Umbilical cord (tissue), 2 donors: ENCODE measurements at places on chromosomes 3 and 15. TPM values are rescaled to one million over a fixed set of nuclear protein-coding genes. Genes with fewer than 3 reads are reported as not detected.

TRH gene
- total RNA-seq = not detected

- no peak for DNase-seq
Measured at GRCh38 chr3:195255176-195255500, 15.8 kb downstream of the XXYLT1 start.

TMEM207 gene
- 1.2 TPM for total RNA-seq

KIF23 gene
- 17.6 TPM for total RNA-seq

DNA sequence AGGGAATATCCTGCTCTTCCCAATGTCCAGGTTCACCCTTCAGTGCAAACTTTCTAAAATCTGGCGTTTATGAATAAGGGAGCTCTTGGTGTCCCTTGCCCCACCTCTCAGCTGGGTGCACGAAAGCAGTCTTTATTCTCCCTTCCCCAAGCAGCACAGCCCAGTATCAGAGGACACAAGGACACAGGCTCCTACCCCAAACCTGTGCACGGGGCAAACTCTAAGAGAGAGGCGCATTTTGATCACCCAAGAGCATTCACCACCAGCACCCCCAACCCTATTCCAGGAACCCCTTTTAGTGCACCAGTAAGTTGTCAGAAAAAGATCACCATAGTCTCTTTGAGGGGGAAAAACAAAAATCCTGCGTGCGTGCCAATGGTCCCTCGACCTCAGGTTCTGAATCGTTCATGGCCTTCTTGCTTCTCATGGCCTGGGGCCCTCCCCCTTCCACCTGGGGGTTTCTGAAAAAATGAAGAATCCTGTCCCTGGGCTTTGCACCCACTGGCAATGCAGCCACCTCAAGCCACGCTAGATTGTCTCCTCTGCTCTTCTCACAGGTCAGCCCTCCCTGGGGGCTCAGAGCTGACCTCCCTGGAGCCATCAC lies 78.9 kb downstream of the FAM174B start:
- no peak for DNase-seq

GRCh38 chr3:128572644-128573105 lies 77.9 kb downstream of the RPN1 start:
- DNase-seq = no peak

GRCh38 chr15:32636908-32637567 lies 4.5 kb upstream of the SCG5 start:
- no peak for DNase-seq

RYR3 gene
- 11.6 TPM for total RNA-seq

GOLGA8M gene
- 1.9 TPM for total RNA-seq

P2RY13 gene
- 5.5 TPM for total RNA-seq

- DNase-seq = peak; percentile 67
Measured at GRCh38 chr15:68055224-68055705, 1.1 kb downstream of the PIAS1 start.

DNA sequence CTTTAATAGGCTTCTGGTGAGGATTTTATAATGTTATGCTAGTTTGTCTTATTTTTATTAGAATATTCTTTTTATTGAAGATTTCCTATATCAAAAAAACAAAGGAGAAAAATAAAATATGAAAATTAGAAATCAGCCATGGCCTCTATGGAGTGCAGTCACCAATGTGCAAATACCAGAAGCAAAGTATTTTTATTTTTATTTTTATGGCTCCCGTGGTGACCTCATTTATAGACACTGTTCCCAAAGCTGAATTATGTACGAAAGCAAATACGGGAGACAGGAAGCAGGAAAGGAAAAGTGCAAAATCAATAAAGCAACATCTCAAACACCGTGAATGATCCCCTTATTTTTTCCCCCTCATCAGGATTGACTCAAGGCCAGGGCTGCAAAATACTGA lies 35.1 kb downstream of the DAZL start:
- no peak for DNase-seq

ASB14 gene
- 0.24 TPM for total RNA-seq

SLCO2A1 gene
- total RNA-seq = 4.3 TPM

CELF6 gene
- 1.9 TPM for total RNA-seq

VWA5B2 gene
- total RNA-seq = 1.7 TPM

ALG1L2 gene
- total RNA-seq = not detected

GRCh38 chr15:60420203-60420716 lies 22.5 kb upstream of the ANXA2 start:
- peak; percentile 17 for DNase-seq

DPPA4 gene
- 7.5 TPM for total RNA-seq

DNA sequence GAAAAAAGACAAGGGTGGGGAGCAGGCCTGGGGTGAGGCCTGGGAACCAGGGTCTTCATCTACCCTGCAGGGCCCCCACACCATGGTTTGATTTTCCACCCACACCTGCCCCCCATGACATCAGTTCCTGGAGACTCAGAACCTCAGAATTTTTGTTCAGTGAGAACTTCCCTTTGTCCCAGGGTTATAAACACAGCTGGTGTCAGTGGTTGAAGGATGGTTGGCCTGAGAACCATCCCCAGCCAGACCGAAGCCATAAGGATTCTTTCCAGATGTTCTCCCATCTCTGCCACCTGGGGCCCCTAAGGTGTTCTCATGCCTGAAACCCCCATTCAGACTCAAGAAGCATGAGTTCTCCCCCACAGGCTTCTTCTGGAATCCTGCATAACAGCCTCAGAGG lies 16.6 kb downstream of the CCDC33 start:
- no peak for DNase-seq

PLSCR2 gene
- total RNA-seq = not detected

DNA sequence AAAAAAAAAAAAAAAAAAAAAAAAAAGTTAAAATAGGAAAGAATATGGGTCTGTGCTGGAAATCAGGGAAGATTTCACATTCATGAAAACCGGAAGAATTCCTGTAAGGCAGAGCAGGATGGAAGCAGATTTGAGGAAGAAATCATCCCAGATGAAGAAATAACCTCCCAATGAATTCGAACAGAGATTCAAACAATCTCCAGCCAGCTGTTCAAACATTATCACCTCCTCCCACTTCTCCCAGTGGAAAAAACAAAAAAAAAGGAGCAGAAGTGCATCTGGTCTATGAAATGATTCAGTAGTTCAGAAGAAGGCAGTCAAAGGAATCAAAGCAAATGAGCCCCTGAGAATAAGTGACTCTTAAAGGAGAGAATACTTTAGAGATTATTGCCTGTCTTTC lies 33.1 kb downstream of the CP start:
- no peak for DNase-seq

- peak; percentile 36 for DNase-seq
Measured at GRCh38 chr15:92924216-92924615, 24.1 kb downstream of the CHD2 start.

DNA sequence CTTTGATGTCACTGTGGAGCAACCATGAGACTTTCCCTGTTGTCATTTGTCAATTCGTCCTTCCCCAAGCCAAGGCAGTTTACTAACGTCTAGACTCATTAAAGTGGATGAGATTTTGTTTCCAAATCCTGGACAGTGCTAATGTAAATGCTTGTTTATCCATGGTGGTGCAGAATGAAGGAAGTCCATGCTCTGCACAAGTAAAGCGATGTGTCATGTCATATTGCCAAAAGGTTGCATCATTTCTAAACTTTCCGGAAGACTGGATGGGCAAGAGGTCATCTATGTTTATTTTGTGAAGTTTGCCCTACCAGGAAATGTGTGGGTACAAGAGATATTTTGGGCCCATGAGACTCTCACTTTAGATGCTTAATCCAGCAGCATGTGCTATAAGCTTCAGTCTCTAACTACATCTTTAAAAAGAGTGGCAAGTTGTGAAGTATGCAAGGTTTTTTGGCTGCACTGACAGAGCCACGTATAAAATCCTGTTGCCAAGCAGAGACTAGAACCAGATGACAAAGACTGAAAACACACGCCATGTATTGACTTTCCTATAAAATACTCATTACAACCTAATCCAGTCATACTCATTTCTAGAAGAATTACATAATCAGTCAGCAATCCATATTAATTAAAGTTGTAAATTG lies 72.1 kb upstream of the FNDC3B start:
- peak; percentile 86 for DNase-seq

GRCh38 chr3:165903885-165904630 lies 66.8 kb upstream of the BCHE start:
- no peak for DNase-seq

ITGB5 gene
- 143 TPM for total RNA-seq

DNA sequence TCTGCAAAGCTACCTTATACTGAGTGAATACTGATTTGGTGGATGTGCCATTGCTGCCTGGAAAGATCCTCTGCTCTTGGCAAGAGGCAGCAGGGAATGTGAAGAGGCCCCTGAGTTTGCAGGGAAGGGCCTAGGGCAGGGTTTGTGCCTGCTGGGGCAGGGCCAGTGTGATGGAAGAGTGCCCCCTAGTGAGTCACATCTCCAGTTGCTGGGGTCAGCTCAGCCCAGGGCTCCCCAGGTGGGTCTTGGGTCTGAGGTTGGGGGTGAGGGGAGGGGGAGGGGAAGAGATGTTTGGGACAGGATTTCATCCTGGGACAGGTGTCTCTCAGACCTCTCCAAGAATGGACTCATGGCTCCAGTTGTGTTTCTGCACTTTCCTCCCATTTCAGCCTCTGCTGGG lies 4.1 kb upstream of the AMOTL2 start:
- DNase-seq = no peak

DNA sequence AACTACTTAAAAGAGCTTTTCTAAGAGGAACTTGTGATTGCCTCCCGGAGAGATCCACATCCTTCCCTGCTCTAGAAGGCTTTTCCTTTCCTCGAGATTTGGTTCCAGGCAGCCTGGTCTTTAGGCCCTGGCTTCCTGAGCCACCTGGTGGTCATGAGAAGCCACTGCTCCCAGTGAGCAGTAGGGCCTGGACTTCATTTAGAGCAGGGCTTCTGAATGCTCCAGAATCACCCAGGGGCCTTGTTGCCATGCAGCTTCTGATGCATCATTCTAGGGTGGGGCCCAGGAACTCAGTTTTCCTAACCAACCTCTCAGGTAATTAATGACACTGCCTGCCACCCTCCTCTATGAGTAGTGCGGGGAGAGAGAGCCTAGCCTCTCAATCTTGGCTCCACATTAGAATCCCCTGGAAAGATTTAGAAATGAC lies 29.6 kb downstream of the PSMD6 start:
- peak; percentile 79 for DNase-seq

DNA sequence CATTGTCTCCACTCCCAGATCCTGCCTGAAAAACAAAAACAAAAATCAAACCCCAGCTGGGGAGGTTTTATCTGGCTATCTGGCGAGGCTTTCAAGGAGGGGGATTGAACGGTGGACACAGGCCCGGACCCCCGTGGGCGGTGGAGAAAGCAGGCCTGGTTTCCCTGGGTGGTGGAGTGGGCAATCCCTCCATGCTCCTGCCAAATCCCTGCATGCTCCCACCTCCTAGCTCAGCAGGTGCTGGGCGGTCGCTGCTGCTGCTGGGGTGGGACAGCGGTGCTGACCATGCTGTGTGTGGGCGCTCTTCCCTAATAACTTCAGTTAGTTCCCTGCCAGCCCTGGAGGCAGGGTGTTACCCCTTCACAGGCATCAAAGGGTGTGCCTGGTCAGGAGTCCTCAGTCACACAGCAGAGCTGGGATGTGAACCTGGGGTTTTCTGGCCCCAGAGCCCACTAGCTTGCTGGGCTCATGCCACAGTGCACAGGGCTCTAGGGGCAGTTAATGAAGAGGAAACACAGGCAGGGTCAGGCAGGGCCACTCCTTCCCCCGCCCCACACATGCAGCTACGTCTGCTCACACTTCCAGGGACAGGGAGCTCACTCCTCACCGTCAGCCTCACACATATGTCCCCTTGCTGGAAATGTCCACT lies 15.9 kb upstream of the PLXND1 start:
- DNase-seq = no peak

GRCh38 chr3:42849017-42849416 lies 26.7 kb downstream of the CYP8B1 start:
- DNase-seq = no peak

- DNase-seq = no peak
Measured at GRCh38 chr15:89460048-89460447, 36.3 kb downstream of the RHCG start.

- no peak for DNase-seq
Measured at GRCh38 chr3:133620066-133620784, 41.5 kb downstream of the TOPBP1 start.

SAMD7 gene
- total RNA-seq = 1.9 TPM

- no peak for DNase-seq
Measured at GRCh38 chr15:32096916-32097617, 66.8 kb downstream of the CHRNA7 start.

ANKRD63 gene
- total RNA-seq = not detected

TF gene
- 7.9 TPM for total RNA-seq

TLR9 gene
- total RNA-seq = 0.24 TPM

FAM162A gene
- total RNA-seq = 47.4 TPM

DNA sequence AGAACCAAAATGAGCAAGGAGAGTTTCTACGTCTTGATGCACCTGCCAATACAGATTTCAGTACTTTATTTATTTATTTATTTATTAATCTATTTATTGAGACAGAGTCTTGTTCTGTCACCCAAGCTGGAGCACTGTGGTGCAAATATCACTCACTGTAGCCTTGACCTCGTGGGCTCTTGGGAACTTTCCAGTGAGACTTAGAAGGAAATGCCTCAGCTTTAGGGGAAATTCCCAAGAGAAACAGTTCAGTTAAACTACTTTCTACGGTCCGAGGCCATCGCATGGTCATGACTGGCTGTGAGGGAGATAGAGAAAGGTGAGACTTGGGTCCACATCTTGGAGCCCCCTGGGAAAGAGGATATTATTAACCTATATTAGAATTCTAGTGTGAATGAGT lies 47.0 kb upstream of the HERC1 start:
- no peak for DNase-seq

C2CD4A gene
- total RNA-seq = 0.72 TPM

GRCh38 chr15:87201986-87202385 lies 1054.6 kb downstream of the NTRK3 start:
- no peak for DNase-seq

GNAT1 gene
- total RNA-seq = not detected

TIGIT gene
- 5.5 TPM for total RNA-seq

DNA sequence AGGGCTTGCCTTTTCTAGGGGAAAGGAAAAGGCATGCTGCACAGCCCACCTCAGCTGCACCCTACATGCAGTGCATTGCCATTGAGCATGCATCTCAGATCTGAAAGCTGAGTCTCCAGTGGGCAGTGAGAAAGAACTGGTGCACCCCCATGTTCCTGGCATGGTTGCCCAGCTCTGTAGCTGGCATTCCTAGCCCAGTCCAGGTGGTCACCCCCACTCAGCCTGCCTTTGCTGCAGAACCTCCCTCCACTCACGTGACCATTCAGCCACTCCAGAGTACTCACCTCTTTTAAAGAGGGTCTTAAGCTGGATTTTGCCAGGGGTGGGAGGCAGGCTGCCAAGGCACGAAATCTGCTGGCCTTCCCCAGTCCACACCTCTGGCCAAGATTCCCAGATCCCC lies 208.6 kb upstream of the TOPAZ1 start:
- no peak for DNase-seq
